ENCODE measurements at places on chromosomes 5 and 9.

DNA sequence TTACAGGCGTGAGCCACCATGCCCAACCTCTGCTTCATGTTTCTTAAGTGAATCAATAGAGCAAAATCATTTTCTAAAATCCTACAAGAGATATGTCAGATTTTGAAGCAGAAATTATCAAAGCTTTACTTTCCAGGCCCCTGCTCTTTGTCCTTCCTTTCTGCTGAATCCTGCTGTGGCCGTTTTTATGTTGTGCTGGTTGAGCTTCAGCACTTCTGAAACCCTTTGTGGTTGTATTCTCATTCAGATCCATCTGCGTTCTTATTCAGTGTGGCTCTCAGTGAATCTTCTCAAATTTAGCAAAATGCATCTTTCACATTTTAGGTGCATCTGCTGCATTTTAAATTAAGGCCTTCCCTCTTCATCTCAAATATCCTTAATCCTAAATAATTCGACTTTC, 26.0 kb downstream of the JMY start:
- DNase-seq = no peak

DNA sequence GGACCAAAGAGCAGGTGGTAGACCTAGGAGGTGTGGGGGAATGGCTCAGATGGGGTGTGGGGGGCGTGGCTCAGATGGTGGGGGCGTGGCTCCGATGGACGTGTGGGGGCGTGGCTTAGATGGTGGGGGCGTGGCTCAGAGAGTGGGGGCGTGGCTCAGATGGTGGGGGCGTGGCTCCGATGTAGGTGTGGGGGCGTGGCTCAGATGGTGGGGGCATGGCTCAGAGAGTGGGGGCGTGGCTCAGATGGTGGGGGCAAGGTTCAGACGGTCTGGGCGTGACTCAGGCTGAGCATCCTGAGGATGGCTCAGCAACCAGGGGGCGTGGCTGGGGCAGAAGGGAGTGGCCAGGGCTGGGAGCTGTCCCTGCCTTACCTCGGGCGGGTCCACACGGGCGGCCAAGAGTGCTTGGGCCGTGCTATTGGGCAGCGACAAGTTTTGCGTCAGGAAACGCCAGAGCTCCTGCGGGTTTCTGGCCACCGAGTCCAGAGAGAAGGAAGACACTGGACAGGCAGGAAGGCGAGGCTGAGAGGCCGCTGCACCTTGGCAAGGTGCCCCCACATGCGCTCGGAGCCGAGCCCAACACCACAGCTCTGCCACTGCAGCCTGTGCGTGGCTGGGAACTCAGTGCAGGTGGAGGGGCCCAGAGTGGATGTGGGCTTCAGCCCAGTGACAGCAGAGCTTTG, 5.9 kb downstream of the ABCA2 start:
- peak; percentile 68 for DNase-seq

GRCh38 chr5:68757626-68758212, 336.1 kb upstream of the SLC30A5 start:
- DNase-seq = no peak

DNA sequence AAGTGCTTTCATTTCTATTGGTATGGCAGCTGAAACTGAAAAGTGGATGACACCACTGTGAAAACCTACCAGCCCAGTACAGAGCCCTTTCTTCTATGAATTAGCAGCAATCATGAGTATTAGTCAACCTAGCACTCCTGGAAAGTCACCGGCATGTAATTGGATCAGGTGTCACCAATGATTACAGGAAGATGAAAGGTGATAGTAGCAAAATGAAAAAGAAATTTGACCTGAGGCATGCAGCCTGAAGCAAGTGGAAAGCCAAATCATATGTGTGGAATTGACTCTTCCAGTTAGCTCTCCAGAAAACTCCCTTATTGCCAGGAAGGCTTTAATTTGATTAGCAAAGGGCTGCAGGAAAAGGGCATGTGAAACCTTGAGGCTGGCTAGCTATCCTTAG, 81.2 kb upstream of the NAA35 start:
- DNase-seq = no peak

GRCh38 chr9:98075332-98075805, 18.8 kb downstream of the NANS start:
- peak; percentile 78 for DNase-seq
